ENCODE measurements at places on chromosomes 3 and 15.

- DNase-seq, result no peak
Measured at GRCh38 chr3:50258979-50259378, 10.0 kb upstream of the SEMA3B start.

GRCh38 chr3:38640661-38641452 lies 8.6 kb downstream of the SCN5A start:
- DNase-seq, result no peak

- DNase-seq, result no peak
Measured at GRCh38 chr3:186070133-186070532, 38.8 kb downstream of the ETV5 start.

- DNase-seq, result no peak
Measured at GRCh38 chr15:87263296-87263695, 993.2 kb downstream of the NTRK3 start.

- DNase-seq, result no peak
Measured at GRCh38 chr3:178195824-178196223, 340.4 kb upstream of the KCNMB2 start.
